C1 segment of cervical spinal cord (tissue), 14 donors: ENCODE measurements at places on chromosomes 12 and 14.

- DNase-seq: no peak
Observed at GRCh38 chr14:91184559-91184958, 59.9 kb downstream of the GPR68 start.

DNA sequence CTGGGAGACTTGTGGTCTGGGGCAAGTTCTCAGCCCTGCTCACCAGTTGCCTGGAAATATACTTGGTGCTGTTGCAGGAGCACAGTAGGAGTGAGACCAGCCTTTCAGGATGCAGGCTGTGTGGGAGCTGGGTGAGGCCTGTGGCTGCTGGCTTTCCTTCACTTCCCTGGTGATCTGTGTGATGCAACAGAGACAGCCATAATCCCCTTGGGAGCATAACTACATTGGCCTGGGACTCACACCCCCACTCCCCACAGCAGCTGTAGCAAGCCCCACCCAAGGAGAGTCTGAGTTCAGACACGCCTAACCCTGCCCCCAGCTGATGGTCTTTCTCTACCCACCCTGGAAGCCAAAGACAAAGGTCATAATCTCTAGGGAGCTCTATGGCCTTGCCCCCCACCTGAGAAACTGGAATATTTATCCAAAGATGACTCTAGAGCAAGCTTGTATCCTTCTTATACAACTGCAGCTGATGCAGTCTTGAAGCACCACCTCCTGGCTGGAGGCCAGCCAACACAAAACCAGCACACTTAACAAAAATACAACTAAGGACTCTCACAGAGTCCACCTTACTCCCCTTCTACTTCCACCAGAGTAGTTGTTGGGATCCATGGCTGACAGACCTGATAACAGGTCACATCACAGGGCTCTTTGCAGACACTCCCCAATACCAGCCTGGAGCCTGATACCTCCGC, 190.4 kb upstream of the CPNE8 start:
- no peak for DNase-seq

DNA sequence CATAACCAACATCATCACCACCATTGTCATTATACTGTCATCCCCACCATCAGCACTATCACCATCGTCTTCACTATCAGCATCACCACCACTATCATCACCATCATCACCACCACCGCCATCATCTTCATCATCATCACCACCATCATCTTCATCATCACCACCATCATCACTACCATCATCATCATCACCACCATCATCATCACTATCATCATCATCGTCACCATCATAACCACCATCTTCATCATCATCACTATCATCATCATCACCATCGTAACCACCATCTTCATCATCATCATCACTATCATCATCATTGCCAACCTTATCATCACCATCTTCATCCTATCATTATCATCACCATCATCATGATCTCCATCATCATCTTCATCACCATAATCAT, 39.0 kb downstream of the SVOP start:
- DNase-seq: no peak

DNA sequence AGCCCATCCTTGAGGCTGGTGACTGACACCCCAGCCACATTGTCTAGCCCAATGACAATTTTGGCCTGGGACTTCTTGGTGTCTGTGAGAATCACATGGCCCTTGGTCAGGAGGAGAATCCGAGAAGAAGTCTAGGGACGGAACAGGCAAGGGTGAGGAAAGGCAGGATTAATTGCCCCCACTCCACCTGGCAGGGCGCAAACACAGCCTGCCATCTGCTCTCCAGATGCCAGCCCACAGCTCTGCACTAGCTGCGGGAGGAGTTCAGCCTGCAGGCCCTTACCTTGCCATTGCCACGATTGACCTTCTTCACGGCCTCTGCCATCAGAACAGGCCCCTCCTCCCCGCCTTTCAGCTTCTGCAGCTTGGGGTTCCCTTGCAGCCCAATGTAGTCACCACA, 13.1 kb upstream of the TAC3 start:
- no peak for DNase-seq

DNA sequence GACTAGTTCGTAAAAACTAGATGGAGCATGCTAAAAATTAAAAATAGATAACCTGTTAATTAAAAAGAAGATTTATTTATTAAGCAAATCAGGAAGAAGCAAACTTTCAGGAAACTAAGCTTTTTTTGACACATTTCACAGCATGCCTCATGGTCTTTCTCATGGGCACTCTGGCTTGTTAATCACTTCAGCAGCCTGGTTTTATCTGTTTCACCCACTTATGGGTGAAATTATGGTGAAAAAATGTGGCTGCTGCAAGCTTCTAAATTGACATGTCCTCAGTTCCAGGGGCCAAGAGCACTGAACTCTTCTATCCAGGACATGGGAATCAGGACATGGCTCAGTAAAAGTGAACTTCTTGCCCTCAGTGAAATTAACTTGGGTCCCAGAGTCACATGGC, 468.6 kb upstream of the SYT1 start:
- DNase-seq: no peak

- no peak for DNase-seq
Observed at GRCh38 chr12:42779186-42779859, 189.8 kb upstream of the PRICKLE1 start.

GRCh38 chr14:60878121-60878520, 102.8 kb downstream of the TRMT5 start:
- no peak for DNase-seq

GRCh38 chr12:93108985-93109384, 179.9 kb upstream of the EEA1 start:
- DNase-seq: no peak

- DNase-seq: no peak
Observed at GRCh38 chr12:4909734-4910501, at the start of gene KCNA1. Gene KCNA1 (plus strand): TSS chr12:4909905. CDS start chr12:4911379, 1,474 bp downstream.

DNA sequence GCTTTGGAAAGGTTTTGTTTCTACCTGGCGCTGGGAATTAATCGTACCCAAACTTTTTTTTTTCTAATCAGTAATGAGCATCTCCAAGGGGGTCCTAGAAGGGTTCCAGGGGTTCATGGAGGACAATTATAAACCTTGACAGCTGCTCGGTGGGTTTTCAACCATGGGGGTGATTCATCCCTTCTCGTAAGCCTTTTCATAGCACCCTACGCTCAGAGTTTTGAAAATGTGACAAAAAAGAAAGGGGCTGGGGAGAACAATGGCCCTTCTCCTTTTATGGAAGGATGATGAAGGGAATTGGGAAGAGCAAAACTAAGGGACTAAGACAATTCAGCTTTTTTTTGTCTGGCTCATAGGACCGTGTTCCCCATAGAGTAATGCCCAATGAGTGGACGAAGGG, 196.7 kb downstream of the ZFP36L1 start:
- DNase-seq: no peak

DNA sequence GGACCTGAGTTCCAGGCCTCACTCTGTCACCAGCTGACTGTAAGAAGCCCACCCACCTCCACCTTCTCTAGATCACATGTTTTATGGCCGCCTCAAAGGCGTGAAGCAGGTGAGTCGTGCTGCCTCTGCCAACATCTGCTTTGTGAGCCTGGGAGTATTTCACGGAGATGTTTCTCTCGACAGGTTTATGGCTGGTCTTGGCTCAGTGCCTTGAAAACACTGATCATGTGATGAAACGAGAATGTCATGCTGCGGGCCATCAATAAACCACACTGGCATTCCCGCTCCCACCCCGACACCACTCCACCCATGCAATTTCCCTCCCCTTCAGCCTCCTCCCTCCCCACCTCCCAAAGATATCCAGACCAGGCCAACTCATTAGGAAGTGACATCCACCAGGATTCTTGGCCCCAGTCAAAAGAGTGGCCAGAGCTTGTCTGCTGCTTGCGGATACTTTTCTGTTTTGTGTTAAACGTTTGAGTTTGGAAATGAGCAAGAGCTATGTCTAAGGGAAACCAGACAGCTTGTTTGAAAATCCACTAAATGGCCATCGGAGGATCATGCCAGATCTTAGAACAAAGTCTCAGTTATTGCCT, 53.8 kb upstream of the NTF3 start:
- no peak for DNase-seq

GRCh38 chr14:93318927-93319326, 13.9 kb downstream of the BTBD7 start:
- no peak for DNase-seq

- DNase-seq: no peak
Observed at GRCh38 chr14:106286697-106287290, 760.4 kb downstream of the TMEM121 start.

- DNase-seq: no peak
Observed at GRCh38 chr14:81471062-81471461, 62.6 kb downstream of the SEL1L start.

DNA sequence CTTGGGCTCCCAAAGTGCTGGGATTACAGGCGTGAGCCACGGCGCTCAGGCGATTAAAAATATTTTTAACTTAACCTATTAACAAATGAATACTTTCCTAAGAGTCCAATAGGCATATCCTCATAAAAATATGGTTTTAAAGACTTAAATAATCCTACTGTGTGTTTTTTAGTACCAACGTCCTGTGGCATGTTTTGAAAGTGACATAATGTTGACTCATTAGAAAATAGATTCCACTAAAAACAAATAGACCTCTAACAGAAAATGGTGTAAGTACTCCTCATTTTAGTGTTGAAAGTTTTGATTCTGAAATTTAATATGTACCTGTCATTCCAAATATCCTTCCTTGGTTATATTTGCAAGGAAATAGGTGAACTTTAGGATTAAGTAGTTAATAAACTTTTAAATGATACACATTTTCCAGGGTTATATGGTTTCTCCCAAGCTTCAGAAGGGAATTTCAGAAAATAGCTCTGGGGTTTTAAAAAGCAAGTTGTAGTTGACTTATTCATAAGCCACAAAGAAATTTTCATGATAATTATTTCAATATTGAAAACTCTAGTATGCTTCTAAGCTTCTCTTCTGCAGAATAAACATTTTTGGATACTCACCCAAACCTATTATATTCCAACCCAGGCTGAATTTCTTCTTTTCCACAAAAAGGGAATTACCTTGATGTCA, 12.1 kb upstream of the LUM start:
- DNase-seq: no peak

- no peak for DNase-seq
Observed at GRCh38 chr12:45666816-45667215, 62.7 kb upstream of the ARID2 start.

DNA sequence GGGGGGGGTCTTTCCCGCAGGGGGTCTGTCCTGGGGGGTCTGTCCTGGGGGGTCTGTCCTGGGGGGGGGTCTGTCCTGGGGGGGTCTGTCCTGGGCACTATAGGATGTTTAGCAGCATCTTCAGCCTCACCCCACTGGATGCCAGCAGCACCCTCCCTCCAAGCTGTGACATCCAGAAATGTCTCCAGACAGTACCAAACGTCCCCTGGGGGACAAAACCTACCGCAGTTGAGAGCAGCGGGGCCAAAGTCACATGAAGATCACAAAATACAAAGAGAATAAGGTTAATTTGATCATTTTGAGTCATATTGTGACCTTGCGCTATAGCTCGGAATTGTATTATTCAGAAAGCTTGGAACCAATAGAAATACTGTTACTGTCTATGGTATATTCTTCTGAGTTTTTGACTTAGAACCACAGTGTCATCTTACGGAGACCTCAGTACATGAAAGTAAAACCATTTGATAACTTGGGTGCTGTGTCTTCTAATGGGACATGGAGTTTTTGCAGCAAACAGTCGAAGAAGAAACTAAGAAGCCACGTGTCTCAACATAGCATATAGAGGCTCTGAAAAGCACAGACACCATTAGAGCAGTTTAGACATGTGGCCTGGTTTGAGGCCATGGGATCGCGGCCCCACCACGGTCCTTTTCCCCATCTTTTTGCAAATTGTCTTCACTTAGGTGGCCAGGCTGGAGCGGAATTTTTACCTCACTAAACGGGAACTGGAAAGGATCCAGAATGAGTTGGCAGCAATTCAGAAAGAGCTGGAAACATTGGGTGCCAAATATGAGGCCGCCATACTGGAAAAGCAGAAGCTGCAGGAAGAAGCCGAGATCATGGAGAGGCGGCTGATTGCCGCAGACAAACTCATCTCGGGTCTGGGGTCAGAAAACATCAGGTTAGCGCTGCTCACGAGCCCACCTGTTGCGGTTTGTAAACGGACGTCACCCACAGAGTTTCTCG, 59.9 kb downstream of the CCDC92 start:
- no peak for DNase-seq

- peak; percentile 27 for DNase-seq
Observed at GRCh38 chr12:110585231-110585799, 2.2 kb upstream of the PPTC7 start.

DNA sequence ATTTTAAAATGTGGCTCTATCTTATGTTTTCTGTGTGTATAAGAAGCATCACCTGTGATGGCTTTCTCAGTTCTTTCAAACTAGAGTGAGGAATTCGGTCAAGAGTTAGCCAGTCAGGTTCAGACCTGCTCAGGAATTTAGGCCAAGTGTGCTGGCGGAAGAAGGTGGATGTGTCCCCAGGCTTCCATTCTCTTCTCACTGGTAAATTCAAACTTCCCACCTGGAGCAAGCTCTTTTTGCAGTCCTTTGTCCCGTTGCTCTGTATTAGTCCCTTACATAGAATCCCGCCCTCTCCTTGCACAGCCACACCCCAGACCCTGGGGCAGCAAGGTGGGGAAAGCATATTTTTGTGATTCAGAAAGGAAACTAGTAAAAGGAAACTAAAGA, 124.7 kb upstream of the PWP1 start:
- no peak for DNase-seq

DNA sequence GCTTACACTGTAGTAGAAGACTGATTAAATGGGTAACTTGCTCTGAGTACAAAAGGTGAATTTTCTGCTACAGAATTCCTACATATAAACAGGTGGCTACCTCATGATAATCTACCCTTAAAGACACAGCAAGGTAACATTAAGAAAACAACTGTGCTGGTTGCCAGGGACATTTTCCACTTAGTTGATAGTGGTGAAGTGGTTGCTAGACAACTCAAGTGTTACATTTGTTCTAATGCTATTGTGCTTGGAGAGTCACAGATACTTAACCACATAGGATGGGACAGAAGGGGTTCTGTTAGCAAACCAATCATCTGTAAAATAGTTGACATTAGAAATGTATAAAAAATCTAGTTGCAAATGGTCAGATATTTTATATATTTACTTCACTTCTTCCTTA, 870.3 kb upstream of the SEL1L start:
- no peak for DNase-seq

GRCh38 chr14:24993631-24994030, 56.3 kb downstream of the STXBP6 start:
- no peak for DNase-seq

DNA sequence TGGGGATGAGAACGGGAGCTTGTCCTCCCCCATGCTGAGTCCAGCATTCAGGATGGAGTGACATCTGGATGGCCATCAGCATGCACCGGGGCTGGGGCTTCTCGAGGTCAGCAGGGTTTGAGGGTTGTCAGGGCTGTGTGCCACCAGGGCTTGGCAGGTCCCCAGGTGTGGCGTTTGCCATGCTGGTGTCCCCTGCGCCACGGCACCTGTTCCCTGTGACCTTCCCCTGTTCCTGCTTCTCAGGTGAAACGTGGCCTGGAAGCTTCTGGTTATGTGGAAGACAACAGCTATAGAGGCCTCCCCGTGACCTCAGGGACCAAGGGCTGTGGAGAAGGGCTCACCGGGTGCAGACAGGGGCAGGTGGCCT, 152.4 kb downstream of the KIF26A start:
- no peak for DNase-seq

GRCh38 chr12:104285740-104286515, 17.6 kb upstream of the EID3 start:
- no peak for DNase-seq

GRCh38 chr12:91833780-91834359, 311.8 kb downstream of the BTG1 start:
- no peak for DNase-seq

GRCh38 chr14:64873506-64874219, 6.0 kb downstream of the SPTB start:
- DNase-seq: no peak

GRCh38 chr12:29273178-29273843, 107.7 kb downstream of the ERGIC2 start:
- no peak for DNase-seq
